Posterior vena cava (tissue), 2 donors: ENCODE measurements at places on chromosomes 1 and 21. TPM values are rescaled to one million over a fixed set of nuclear protein-coding genes. Genes with fewer than 3 reads are reported as not detected.

C1QA gene
- total RNA-seq = 301 TPM

MECR gene
- 20.0 TPM for total RNA-seq

NOS1AP gene
- 3.7 TPM for total RNA-seq

PLA2G2F gene
- total RNA-seq = not detected

TMED5 gene
- 67.5 TPM for total RNA-seq

DNAJC28 gene
- 1.3 TPM for total RNA-seq

CCDC30 gene
- 4.3 TPM for total RNA-seq

MMP23B gene
- total RNA-seq = 78.5 TPM

SERINC2 gene
- total RNA-seq = 3.9 TPM

CYP4X1 gene
- total RNA-seq = 5.9 TPM

PIGV gene
- total RNA-seq = 6.3 TPM

KPRP gene
- not detected for total RNA-seq

ALDH4A1 gene
- total RNA-seq = 17.0 TPM

LRRIQ3 gene
- total RNA-seq = 0.71 TPM

IGSF9 gene
- 0.42 TPM for total RNA-seq

ICOSLG gene
- 2.8 TPM for total RNA-seq

FMO4 gene
- 4.6 TPM for total RNA-seq

RSPO1 gene
- total RNA-seq = 1.2 TPM

CDCA8 gene
- 0.42 TPM for total RNA-seq

SFN gene
- total RNA-seq = 1.2 TPM

CAMK1G gene
- total RNA-seq = not detected

SAMD13 gene
- total RNA-seq = 0.51 TPM

CBS gene
- total RNA-seq = 8.7 TPM

KDF1 gene
- total RNA-seq = not detected

JMJD4 gene
- total RNA-seq = 11.4 TPM
